Stimulated activated CD4-positive, alpha-beta T cell treated with anti-CD3 and anti-CD28 coated beads, Interleukin-4, amount 100 ng/mL, for 1 hour (primary cell): ENCODE measurements at places on chromosomes 3 and 15.

DNA sequence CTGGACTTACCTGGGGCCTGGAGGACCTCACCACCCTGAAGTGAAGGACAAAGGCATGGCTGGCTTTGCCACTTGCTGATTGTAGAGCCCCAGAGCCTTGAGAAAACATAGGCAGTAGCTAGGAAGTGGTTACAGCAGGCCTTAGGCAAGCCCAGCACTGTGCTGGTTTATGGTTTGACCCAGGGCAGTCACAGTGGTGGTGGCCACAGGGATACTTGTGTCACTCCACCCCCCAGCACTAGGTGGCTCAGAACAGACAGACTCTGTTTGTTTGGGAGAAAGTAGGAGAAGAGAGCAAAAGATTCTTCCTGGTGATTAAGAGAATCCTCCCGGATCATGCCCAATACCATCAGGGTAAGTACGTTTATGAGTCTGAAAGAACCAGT, 13.2 kb upstream of the COL8A1 start:
- no peak for DNase-seq

- DNase-seq: no peak
These were observed 21.0 kb upstream of the CA12 start for GRCh38 chr15:63402498-63403253.

GRCh38 chr15:67783303-67783702, 42.0 kb upstream of the SKOR1 start:
- DNase-seq: peak; percentile 21

GRCh38 chr15:50295966-50296365, 30.4 kb upstream of the HDC start:
- DNase-seq: no peak

GRCh38 chr15:63059573-63060216, 17.1 kb downstream of the TPM1 start:
- no peak for DNase-seq

DNA sequence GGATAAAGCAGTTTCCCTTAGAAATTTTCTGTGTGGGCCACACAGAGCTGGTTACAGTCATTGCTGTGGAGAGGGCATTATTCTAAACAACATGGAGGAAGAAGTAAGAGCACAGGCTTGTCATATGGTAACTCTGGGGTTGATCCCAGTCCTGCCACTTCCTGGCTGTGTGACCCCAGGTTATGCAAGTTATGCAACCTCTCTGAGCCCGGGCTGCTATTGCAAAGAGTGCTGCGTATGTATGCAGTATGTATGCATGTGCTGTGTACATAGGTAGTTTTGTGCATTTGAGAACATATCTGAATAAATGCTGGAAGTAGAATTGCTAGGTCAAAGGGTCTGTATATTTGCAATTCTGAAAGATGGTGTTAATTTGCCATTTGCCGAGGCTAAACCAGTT, 9.2 kb downstream of the SPSB4 start:
- no peak for DNase-seq

- no peak for DNase-seq
These were observed 316.6 kb downstream of the NTRK3 start for GRCh38 chr15:87939848-87940457.

DNA sequence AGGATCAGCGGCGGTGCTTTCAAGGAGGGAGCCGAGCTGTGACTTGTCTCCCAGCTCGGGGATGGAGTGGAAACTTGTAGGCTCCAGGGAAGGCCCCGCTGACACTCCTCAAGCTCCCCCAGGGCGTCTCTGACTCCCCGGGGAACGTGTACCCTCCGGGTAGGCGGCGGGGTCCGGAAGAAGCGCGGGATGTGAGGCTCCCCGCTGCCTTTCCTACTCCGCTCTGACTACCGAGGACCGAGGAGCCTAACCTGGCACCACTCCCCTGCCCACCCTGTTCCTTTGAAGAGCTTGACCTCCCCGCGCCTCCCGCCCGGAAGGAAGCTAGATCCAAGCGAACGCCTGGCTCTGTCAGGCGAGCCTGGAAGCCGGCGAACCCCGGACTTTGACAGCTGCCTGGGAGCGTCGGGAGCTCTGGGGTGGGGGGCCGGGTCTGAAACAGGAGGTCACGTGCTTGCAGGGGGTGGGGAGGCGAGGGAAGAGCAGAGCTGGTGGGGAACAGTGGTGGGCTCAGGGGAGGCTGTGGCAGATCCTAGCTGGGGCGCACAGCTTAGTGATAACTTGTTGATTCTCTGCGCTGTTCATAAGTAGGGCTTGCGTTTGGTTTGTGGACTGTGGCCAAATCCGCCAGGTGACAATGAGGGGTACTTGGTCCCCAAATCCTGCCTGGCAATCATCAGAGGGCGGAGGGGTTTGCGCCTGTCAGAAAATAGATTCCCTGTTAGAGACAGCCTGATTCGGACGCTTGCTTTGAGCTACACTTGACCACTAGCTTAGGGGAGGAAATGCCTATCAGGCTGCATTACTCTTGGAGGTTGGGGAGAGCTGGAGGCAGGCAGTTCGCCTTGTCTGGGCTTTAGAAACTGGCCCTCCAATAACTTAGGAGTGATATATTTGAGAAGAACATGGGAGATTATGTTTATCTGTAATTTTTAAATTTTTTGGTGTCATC, 1.2 kb downstream of the CLSTN2 start:
- DNase-seq: no peak

DNA sequence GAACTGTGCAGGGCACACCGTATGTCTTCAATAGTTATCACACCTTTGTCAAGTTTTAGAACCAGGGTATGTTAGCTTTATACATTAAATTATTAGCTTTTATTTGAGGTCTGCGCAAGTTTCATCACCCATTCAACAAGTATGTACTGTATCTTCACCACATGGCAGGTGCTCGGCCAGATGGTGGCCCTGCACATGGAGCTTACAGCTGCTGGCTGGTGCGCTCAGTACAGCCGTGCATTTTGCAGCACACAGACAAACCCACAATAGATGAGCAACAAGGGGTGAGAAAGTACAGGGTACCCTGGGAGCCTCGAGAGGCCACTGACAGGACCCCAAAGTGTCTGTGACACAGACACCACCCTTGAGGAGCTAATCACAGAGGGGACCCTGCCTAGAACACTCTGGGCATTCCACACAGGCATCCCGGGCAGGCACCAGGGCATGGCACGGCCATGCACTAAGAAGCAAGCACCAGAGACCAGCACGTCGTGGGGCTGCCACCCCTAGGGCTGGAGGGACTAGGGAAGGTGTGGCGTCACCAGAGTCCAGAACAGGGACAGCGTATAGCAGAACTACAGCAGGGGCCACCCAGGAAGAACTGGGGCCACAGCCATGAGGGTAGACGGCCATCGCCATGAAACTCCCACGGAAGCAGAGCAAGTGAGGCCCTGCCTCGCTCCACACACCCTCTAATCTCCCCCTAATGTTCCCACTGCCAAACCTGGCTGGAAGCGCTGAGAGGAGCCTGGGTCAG, 27.4 kb downstream of the ZXDC start:
- no peak for DNase-seq

- no peak for DNase-seq
These were observed 85.6 kb downstream of the NEDD4 start for GRCh38 chr15:55907797-55908196.
